ENCODE measurements at places on chromosomes 5 and 9.

DNA sequence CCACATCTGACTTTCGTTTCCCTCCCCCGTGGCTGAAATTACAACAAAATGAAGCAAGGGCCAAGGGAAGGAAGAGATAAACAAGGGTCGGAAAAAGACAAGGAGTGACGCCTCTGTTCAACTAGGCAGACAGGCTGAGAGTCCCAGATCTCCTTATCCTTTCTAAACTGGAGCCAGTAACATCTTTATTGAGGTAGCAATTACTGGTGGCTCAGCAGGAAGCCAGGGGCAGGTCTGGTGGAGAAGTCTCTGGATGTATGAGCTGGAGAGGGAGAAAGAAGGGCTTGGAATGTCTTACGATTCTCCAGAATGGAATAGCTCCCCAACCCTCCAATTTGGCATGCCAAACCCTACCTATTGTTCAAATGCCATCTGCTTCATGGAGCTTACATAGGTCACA, 190.8 kb upstream of the BRINP1 start:
- no peak for DNase-seq

DNA sequence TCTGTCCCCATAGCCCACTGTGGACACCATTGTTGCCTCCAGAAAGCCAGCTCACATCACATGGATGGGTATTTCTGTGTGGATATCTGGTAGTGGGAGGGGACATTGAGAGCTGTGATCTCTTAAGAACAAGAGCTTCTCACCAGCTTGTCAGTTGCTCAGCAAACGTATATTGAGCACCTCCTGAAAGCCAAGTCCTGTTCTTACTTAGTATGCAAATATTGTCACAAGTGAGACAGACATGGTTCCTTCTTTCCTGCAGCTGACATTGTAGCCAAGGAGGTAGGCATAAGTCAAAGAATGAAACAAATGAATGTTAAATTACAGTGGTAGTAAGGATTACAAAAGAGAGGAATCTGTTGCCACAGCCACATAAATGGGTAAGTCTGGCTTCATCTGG, 3.8 kb downstream of the TCOF1 start:
- no peak for DNase-seq

DNA sequence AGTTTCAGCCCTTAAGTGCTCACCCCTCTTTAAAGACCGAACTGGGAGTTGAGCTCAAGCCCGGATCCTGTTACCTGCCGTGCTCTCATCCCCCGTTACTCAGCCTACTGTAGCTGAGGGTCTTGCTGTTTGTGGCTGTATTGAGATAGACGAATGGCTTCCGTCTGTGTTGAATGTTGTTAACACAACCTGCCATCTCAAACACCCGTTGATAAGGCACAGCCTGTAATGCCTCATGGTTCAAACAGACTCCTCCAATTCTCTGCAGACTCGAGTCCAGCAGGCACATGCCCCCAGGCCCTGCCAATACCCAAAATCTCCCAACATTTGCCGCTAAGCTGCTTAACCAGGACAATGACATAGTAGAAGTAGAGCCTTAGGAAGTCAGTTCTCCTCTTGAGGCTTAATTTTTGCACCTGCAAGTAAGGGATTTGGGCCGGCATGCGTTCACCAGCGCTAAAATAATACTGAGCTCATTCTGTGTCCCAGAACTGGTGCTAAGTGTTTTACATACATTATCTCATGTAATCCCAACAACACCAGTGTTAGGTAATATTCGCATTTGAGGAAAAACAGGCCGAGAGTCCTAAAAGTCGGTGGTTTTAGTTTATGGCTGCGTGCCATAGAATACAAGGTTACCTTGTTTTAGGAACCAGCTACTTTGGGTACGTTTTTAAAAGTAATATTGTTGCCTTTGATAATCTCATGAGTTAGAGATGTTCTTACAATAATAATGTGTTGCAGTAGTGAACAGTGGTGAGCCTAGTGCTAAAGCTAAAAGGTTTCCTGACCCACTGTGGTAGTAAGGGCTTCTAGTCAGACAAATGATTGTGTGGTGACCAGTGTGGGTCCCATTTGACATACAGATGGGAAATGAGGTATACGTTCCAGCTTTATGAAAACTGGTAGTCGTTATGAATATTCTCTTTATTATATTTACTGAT, 1.5 kb upstream of the RFX3 start:
- DNase-seq: no peak

DNA sequence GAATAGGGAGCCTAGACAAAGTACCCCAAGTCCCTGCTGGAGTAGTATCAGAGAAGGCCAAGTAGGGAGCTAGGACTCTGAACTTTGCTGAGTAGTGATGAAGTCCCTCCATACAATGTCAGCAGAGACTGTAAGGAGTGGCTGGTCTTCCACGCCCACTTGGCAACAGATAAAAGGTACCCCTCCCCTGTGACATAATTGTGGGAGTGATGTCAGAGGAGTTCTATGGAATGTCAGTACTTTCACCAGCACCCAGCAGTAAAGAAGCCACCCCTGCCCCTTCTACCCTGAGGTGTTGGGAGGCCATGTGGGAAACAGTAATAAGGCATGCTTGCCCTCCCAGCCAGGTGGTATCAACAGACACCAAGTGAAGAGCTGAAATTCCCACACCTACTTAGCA, 143.9 kb downstream of the SLIT3 start:
- DNase-seq: no peak

GRCh38 chr5:138033386-138033808, 518 bp upstream of the FAM13B start:
- DNase-seq: no peak

DNA sequence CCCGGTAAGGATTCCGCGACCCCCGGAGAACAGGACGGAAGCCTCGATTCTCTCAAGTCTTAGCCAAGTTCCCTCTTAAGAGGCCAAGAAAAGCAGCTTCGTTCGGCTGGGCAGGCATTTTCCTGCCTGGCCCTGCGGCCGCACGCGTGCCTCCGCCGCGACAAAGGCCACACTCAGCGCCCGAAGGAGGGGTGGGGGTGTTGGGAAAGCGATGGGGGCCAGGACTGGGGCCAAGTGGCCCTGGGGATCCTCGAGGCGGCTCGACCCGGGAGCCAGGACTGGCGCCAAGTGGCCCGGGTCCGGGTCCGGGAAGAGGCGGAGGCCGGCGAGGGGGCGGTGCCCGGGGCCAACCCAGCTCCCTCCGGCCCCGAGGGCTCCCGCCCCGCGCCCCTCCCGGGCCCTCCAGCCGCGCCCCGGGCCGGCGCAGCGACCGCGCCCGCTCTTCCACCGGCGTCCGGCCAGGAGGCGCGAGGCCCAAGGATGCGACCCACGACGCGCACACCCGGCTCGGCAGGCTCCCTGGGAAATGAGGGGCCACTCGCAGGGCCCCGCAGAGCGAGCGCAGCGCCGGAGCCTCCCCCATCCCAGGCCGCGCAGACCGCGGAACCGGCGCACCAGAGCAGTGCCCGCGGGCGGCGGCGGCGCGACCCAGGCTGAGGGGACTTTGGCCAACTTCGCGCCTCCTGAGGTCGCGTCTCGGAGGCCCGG, 756 bp downstream of the VAV2 start:
- DNase-seq: no peak

GRCh38 chr9:83234541-83234940, 171.6 kb upstream of the RASEF start:
- DNase-seq: peak; percentile 13

GRCh38 chr9:91481972-91482371, 58.3 kb upstream of the NFIL3 start:
- DNase-seq: no peak

- DNase-seq: peak; percentile 20
Observed at GRCh38 chr5:157359356-157360055, 93.6 kb downstream of the CYFIP2 start.

GRCh38 chr5:158758675-158759074, 341.0 kb downstream of the EBF1 start:
- DNase-seq: peak; percentile 90

GRCh38 chr5:161284445-161284844, 262.1 kb downstream of the GABRB2 start:
- DNase-seq: no peak

DNA sequence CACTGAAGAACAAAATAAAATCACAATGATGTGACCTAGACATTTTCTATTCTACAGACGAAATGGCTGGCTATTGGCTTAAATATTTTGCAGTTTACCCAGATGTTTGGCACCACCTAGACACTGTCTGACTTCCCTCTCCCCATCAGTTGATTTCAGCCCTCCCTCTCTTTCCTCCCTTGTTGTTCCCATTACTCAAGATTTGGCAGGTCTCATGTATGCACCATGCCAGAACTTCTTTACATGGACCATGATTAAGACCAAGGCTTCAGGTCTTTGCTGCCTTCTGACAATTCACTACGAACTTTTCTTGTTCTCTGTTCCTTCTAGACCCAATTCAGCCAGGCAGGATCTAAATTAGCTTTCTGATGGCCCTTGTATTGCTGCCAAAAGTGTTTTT, 66.6 kb upstream of the GDNF start:
- DNase-seq: no peak

DNA sequence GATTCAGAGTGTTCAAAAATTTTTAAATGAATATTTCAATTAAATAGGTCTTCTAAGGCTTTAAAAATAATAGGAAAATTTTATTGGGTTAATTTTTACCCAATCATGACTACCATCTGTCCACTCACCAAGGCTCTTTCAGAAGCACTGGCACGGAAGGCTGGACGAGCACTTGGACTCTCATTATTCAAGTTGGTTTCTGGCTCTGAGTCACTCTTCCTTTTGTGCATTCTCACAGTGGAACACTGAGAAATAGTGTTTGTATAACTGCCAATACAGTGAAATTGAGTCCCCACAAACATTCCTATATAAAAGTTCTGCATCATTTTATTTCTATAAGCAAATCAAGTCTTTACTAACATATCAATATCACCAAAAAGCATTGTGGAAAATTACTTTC, 1149.0 kb downstream of the EFNA5 start:
- peak; percentile 76 for DNase-seq

DNA sequence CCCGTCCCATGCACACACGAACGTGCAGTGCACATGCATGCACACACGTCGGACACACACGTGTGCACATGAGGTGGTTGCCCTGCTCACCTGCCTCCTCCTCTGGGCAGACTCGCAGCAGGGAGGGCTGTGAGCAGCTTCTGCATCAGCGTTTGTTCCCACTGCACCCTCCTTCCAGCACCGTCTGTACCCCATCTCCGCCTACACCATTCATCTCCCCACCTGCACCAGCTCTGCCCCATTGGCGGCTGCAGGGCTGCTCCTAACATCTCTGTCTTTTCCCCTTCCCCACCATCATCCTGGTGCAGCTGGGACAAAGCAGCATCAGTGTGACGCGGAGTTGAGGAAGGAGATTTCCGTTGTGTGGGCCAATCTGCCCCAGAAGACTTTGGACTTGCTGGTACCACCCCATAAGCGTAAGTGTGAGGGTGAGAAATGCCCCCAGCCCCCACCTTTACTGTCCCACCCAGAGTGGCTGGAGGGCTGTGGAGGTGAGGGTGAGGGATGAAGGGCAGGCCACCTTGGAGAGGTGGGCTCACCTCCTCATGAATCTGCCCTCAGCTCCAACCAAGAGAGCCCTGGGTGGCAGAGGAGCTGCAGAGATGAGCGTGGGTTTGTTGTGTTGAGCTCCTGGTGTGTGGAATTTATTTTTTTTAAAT, 234.6 kb downstream of the CACNA1B start:
- DNase-seq: no peak

- no peak for DNase-seq
Observed at GRCh38 chr5:22541037-22541436, 312.1 kb downstream of the CDH12 start.

DNA sequence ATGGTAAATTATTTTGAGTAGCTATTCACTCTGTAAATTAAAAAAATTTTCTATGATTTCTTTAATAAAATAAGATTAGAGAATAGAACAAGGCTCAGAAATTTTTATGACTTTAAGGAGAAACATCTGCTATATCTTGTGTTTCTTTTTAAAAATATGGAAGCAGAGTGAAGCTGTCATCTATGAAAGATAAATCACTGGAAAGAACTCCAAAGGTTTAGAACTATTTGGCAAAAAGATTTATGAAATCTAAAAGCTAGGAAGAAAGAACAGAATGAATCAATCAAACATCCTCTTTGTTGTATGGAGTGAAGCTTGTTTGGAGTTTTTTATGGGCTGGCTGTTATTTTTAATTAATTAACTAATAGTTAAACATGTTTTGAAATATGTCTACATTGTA, 89.8 kb upstream of the ACTBL2 start:
- no peak for DNase-seq

- DNase-seq: peak; percentile 65
Observed at GRCh38 chr5:170420806-170421412, 31.7 kb upstream of the KCNMB1 start.

DNA sequence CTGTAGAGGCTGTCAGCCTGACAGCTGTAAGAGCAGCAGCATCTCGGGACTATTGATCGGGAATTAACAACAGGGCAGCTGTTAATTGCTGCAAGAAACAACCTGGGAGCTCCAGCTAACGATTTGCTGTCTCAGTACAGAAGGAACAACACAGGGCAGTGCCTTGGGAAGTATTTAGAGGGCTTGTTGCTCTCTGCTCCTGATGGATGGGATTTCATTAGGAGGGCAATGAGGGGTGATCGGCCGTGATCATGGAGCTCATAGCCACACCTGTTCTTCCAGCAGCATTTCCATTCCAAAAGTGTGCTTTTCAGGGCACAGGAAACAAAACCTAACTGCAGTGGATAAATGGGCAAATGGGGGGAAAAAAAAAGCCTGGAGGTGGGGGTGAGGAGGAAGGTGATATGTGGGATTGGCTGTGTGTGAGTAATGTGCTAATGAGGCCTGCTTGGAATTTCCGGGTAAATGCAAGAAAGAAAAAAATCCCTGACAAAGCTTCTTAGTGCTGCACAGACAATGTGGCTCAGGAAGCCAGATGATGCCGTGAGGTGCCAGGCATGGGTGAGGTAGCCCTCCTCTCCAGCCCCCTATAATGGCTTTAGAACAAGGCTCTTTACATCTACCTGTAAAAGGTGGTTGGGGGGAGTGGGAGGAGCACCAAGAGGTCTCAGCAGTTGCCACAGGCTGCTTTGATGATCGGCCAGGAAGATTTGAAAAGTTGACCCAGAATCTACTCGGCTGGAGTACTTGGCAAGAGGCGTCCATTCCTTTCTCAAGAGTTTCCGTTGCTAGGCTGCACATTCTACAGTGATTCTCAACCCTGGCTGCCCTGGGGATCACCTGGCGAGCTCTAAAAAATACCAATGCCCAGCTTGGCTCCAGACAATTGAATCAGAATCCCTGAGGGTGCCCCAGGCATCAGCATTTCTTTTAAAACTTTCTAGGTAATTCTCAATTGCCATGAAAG, 139.5 kb upstream of the KLF9 start:
- DNase-seq: peak; percentile 63
